ENCODE measurements at places on chromosomes 13 and 19.

- DNase-seq: no peak
Measured at GRCh38 chr13:54879036-54879435, 1850.4 kb downstream of the OLFM4 start.

DNA sequence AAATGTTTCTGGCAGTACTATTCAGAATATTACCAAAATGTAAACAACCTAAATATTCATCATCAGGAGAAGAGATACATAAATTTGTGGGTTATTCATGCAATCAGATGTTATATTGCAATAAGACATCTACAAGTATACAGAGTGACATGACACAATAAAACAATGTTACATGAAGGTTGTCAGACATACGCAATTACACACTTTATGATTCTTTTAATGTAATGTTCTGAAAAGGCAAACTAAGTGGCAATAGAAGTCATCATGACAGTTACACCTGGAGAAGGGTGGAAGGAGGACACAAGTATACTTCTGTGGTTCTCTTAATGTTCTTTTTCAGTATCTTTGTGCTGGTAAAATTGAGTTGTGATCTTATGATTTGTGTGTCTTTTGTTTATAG, 95.8 kb upstream of the PRR20A start:
- DNase-seq: no peak

DNA sequence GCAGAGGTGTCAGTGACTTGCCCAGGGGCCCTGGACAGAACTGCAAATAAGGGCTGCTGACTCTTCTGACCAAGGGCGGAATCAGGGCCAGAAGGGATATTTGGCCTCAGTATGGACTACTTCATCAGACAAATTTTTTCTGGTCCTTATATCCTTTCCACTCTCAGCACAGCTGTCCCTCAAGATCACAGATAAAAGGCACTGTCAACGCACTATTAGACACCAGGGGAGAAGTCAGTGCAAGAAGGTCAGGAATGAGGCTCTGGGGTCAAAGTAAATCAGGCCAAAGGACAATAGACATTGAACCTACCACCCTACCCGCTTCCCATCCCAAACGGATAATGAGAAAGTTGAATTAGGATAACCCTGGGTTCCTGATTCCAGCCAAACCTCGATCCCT, 657.6 kb downstream of the UQCRFS1 start:
- no peak for DNase-seq

GRCh38 chr13:33426131-33426530, 140.6 kb upstream of the STARD13 start:
- no peak for DNase-seq

DNA sequence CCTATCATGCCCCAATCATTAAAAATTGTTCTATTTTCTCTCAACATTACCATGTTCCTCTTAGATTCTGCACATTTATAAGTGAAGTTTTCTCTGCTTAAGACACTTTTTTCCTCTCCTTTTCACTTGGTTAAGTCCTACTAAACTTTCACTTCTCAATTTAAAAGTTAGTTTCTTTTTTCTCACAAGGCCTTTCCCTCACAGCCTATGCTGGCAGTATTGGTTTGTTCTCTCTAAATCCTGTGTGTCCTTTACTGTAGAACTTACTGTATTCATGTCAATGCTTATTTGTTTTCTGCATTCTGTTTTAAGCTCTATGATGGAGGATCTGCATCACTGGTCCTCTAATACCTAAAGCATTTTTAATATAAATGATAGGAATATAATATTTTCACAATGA, 2816.6 kb downstream of the PCDH9 start:
- DNase-seq: no peak

DNA sequence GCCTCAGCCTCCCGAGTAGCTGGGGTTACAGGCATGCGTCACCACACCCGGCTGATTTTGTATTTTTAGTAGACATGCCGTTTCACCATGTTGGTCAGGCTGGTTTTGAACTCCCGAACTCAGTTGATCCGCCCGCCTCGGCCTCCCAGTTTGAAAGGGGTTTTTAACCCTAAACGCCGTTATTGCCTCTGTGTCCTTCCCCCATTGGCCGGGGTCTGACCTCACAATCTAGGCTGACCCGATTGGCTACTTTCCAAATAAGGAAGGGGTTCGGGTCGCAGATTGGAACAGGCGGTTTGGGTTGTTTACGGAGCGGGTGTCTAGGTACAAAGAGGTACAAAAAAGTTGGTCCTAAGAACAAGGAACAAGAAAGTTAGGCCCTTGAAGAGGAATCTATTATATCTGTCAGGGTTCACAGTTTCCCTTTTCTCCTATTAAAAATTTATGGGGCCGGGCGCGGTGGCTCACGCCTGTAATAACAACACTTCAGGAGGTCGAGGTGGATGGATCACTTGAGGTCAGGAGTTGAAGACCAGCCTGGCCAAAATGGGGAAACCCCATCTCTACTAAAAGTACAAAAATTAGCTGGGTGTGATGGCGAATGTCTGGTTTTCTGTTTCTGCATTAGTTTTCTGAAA, 1.0 kb downstream of the ZNF253 start:
- DNase-seq: peak; percentile 39

GRCh38 chr13:79943346-79944023, 397.4 kb downstream of the SPRY2 start:
- DNase-seq: no peak

DNA sequence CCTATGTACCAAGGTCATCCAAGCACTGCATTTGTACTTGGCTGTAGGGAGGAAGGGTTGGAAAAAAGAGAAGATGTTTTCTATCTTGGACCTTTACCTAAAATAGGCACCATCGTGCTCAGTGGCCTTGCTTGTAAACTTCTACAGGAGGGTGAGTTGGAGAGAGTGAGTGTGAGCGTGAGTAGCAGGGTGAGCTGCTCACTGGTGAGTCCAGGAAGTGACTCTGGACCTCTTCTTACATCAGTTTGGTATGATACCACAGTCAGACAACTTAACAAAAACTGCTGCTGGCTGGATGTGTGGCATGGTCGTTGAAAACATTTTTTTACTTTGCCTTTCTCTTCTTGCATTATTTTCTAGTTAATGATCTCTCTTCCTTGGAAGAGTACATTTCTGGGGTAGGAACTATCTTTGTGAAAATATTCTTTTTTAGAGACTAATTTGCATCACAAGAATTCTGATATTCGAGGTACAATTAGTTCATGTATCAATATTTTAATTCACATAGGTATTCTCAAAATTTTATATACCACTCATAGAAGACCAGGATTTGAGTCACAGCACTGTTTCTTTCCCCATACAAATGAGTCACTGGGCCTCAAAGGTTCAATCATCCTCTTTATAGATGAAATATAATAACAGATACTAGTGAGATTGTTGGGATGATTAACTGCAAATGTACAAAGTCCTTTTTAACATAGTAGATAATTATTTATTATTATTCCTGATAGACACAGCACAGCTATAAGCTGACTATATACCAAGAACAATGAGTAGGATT, 651 bp downstream of the SERPINE3 start:
- DNase-seq: no peak

DNA sequence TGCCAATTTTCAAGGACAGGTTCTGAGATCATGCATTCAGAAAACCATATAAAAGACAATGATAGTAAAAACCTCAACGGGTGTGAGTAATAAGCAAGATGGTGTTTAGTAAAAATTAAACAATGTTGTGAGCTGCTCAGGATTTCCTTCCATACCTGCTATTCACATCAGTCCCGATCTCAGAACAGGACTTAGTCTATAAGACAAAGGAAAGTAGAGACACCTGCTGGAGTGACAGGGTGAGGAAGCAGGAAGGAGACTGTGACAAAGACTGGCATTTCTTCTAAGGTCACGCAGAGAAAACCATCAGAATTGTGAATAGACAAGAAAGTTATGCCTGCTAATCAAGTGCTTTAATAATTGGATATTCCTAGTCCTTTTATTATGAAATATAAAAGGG, 648.0 kb downstream of the DACH1 start:
- DNase-seq: no peak

GRCh38 chr13:99421758-99422585, 79.3 kb upstream of the TM9SF2 start:
- DNase-seq: no peak

DNA sequence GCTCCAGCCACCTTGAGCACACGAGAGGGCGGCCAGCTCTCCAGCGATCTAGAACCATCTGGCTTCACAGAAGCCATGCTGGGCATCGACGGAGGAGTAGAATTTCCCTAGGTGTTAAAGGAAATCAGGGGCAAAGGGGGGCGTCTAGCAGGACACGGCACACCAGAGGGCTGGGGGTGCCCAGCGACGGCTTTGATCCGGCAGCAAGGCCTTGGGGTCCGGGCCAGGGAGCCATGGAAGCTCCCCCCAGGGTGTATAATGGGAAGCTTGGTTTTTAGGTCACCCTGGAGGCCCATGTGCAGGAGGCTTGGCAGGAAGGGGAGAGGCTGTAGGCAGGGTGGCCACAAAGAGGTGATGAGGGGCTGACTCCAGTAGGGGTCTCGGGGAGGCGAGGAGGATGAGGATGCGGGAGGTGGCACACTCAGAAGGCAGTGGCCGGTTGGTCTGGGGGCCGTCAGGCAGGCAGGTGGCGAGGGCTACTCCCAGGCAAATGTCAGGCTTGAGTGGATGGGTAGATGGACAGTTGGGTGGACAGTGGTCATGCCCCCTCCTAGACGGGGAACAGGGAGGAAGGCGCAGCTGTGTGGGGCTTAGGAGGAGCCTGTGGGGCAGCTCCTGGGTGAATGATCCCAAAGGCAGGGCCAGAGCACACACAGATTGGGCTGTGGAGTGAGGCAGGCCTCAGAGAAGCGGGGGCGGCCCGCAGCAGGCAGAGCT, 5.6 kb downstream of the KMT5C start:
- no peak for DNase-seq

- no peak for DNase-seq
Measured at GRCh38 chr13:51252954-51253532, 30.8 kb downstream of the FAM124A start.

DNA sequence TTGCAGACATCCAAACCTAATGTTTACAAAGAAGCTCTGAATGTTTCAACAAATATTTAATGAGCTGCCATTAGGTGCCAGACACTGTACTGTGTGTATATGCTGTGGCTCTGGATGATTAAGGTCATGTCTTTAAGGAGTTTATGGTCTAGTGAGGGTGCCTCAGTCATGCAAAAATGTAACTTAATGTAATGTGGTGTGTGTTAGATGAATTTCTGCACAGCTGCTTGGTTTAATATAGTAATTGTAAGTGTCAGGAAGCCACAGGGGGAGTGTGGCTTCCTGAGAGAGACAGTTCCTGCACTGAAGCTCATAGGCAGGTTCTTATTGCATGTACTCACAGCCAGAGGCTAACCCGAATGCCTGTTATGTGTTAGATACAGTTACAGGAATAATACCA, 43.3 kb downstream of the SPATA13 start:
- no peak for DNase-seq

GRCh38 chr19:29292153-29292552, 79.2 kb upstream of the UQCRFS1 start:
- DNase-seq: no peak

GRCh38 chr13:27559719-27560118, 60.6 kb downstream of the LNX2 start:
- DNase-seq: no peak

DNA sequence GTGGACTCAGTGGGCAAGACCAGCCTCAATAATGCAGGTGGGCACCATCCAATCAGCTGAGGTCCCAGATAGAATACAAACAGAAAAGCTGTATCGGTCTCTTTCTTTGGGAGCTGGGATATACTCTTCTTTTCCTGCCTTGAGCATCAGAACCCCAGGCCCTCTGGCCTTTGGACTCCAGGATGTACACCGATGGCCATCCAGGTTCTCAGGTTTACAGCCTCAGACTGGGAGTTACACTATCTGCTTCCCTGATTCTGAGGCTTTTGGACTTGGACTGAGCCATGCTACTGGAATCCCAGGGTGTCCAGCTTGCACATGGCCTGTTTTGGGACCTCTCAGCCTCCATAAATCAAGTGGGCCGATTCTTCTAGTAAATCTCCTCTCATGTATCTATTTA, 27.6 kb upstream of the USP12 start:
- DNase-seq: no peak

DNA sequence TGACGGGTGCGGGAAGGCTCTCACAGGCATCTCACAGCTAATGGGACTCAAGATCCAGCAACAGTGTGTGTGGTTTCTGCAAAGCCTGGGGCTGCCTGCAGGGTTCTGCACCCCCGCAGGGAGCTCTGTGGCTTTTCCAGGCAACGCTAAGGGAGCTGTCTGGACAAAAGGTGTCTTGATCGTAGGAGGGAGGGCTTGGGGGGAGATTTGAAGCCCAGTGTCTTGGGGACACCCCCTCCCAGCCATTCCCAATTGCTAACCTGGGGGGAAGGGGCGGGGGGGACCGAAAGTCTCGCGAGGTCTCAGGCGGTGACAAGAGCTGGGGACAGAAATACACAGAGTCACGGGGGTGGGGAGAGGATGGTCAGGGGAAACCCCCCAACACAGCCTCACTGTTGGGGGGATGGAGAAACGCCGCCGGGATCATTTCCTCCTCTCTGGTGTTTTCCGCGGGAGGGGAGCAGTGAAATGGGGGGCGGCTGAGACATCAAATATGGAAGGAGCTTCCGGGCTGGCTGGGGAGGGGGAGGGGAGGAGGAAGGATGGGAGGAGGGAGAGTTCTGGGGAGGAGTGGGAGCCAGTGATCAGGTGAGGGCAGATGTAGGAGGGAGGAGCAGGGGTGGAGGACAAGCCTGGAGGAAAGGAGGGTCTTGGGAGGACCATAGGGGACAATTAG, 13.3 kb downstream of the KCNC3 start:
- DNase-seq: no peak

GRCh38 chr19:34837262-34837661, 64.2 kb upstream of the ZNF599 start:
- DNase-seq: no peak

GRCh38 chr13:110509478-110509926, 52.0 kb downstream of the RAB20 start:
- no peak for DNase-seq

DNA sequence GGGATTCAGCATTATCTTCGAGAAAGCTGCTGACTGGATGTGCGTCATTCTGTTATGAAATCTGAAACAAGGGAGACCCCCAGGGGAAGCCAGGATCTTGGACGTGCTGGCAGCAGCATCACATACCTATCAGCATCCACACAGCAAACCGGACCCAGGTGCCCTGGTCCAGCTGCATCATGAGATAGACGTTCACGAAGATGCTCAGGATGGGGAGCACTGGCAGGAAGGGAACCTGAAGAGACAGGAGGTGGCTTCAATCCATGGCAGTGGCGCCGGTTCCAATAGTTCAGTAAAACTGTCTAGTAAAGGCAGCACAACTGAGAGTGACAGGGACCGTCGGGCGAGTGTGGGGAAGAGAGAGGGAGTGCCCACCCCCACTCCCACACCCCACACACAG, 79.5 kb downstream of the SLC7A1 start:
- no peak for DNase-seq

DNA sequence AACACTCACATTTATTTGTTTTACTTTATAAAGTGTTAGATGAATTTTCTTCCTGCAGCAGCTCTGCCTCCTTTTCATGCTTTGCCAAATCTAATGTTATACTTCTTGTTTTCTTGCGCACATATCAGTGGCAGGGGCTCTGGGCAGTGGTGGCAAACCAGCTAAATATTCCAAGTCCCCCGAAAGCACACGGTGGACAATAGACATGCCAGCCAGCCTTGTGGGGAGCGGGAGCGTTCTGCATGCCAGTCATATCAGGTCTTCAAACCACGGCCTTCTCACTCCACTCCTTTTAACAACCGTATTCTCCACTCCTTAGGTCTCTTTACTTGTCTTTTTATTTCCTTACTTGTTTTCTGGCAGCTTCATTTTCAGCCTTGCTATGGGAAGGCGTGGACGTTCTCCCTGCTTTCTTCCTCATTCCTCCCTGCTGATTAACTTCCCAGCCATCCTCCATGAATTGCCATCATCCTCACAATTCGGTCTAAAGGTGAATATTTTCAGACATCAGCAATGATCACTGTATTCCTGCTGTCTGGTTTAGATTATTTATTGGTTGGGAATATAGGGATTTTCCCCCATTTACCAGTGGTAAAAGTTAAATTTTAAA, 77.1 kb upstream of the WASF3 start:
- no peak for DNase-seq

All from stimulated activated naive CD4-positive, alpha-beta T cell treated with Interleukin-2 at 50 U/mL for 16 hours (primary cell).